ENCODE measurements at places on chromosomes 4 and X.

DNA sequence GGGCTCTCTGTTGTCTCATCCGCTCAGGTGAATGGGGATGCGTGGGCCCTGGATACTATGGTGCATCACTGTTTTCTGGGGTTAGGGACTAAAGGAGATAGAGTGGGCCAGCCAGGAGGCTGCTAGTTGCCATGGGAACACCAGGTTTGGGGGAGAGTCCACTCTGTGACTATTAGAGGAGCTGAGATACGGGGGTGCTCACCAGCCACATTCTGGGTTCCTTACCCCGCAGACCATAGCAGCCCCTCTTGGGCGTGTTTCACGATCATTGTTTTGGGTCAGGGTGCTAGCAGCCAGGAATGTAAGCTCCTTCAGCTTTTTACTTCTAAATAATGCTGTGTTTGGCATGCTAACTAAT lies 4.6 kb downstream of the EFNB1 start:
- DNase-seq: no peak

DNA sequence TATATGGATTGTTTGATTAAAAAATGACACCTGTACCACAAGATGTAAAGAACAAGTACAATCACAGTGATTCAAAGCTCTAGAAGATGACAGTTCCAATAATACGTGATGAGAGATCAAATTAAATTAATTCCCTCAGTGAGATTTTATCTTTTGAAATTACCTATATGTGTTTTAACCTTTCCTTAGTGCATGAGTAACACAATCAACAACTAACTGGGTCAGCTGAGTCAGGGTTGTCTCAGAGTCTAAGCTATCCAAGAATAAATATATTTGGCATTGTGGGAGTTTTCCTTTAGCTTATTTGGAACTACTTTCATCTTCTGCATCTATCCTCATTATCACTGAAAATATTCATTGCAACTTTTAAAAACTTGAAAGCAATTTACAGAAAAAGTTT lies 162.8 kb downstream of the WDFY3 start:
- DNase-seq: no peak

- no peak for DNase-seq
Measured at GRCh38 chr4:75848891-75849290, 53.4 kb downstream of the PPEF2 start.

GRCh38 chrX:101950581-101950980 lies 18.8 kb upstream of the ZMAT1 start:
- no peak for DNase-seq

DNA sequence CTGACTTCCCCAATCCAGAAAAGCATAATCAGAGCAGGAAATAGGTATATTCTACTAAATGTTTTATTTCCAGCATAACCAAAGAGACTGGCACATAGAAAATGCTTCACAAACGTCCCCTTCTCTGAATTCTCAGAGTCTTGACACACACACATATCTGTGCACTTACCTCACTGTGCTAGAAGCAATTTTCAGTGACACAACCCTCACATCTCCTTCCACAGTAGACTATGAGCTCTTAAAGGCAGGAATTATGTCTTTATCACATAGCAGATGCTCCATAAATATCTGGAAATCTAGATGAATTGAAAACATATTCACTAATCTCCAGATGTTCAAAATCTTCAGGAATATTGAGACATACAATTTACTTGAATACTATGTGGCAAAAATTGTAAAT lies 5.9 kb downstream of the SOWAHB start:
- DNase-seq: no peak

- DNase-seq: no peak
Measured at GRCh38 chr4:118703118-118703517, 17.9 kb downstream of the METTL14 start.

- DNase-seq: peak; percentile 93
Measured at GRCh38 chrX:39736216-39737211, 361.2 kb downstream of the BCOR start.

- no peak for DNase-seq
Measured at GRCh38 chrX:108712886-108713285, 23.5 kb downstream of the IRS4 start.

- DNase-seq: no peak
Measured at GRCh38 chr4:61182915-61183314, 17.2 kb upstream of the ADGRL3 start.

DNA sequence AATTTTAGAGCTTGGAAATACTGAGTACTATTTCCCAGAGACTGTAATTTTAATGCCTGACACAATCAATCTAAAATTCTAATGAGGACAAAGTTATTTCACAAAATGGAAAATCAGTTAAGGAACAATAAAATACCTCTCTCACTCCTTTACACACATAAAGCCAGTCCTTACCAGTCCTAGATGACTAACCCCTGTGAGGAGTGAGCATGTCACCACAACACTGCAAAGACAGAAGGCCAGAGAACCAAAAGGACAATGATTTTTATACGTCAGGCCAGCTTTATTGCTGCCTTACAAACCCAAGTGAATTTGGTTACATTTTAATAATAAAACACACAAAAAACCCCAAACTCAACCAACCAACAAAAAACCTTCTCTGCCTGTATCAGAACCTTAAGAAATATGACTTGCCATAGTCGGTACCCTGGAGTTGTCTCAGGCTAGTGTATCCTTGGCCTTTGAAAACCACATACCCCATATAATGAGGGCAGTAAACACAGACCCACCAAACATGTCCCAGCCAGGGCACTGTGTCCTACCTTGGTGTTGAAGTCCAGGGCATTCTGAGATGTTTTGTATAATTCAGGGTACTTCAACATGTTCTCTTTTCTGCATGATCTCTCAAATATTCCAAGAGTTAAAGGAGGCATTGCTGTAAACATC lies 57.6 kb downstream of the SHISA3 start:
- no peak for DNase-seq

GRCh38 chrX:101410461-101410860 lies 2.4 kb downstream of the HNRNPH2 start:
- DNase-seq: no peak

- DNase-seq: no peak
Measured at GRCh38 chrX:104659005-104659744, 93.2 kb downstream of the IL1RAPL2 start.

GRCh38 chr4:47473141-47473750 lies 9.7 kb upstream of the COMMD8 start:
- no peak for DNase-seq

DNA sequence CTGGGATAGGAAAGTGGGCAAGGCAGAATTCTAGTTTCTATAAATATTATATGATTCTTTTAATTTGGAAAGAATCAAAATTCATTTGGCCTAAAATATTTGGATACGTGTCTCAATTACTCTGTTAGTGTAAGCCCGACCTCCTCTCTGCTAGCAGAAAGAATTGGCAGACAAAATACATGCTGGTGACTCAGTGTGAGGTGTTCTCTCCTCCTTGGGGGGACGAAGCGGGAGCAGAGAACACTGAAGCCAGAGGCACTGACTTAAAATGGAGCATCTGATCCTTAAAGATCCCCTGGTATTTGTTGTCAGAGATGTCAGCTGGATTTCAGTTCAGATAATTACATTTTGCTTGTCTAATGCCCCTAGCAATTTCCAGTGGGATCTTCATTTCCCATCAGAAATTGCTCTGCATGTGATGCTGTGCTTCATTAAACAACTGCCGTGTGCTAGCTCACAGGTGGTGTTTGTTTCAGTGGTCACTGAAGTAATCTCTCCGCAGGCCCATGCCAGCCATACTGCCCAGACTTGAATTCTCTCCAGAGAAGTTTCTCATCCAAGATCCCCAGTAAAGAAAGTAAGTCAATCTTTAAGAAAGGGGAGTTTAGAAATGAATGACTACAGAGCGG lies 188.7 kb upstream of the TLL1 start:
- DNase-seq: peak; percentile 51

DNA sequence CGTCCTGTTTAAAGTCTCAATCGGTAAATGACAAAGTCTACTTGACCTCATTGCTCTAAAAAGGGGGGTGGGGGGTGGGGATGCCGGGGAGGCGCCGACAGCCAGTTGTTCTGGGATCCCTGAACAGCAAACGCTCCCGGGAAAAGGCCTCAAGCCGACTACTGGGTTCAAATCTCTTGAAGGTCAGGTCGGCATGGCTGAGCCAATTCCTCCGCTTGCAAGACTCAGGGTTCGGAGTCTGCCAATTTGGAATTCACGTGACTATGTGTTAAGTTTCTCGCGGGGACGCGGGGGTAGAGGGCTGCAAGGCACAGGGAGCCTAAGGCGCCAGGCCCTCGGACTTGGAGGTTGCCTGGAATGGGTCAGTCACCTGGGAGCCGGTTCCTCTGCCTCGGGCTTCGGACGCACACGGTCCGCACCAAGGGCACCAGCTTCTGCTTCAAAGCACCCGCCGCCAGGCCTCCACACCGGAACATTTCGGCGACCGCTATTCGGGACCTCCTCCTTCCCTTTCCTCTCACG lies 399 bp downstream of the AIFM1 start:
- peak; percentile 49 for DNase-seq

- no peak for DNase-seq
Measured at GRCh38 chrX:108072746-108073145, 18.6 kb downstream of the PSMD10 start.

DNA sequence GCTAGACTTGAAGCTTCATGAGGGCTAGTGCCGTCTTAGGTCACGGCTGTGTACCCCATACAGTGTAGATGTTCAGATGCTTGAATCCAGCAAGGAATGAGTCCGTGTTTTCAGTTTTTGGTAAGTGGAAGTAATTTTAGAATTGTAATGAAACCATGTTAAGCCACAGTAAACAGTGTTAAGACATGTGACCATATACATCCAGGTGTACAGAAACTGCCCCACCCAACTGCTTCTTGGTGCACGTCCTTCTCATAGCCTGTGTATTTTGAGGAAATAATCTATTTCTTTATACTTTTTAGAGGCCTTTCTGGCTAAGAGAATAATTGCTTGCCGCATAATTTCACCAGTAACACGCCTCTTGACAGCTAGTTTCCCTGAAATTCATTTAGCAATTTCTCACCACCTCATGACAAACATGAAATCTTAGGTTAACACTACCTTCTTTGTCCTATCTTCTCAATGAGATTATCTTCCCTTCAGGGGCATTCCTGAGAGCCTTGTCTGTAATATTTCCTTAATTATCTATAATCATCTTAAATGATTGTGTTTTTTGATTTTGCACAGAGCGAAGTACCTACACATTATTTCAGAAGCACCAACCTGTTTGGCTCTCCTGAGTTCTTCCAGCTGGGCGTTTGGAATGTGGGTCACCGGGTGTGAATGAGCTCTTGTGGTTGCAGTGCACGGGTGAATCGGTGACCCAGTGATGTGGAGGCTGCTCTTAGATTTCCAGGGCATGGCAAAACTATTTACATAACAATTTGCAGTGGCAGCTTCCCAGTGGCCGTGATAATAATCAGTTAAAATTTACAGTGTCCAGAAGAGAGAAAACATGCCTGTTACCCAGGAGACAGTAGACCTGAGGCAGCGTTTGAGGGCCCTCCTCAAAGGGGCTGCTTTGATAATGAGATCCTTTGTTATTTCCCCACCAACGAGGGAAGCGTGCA lies 50.2 kb upstream of the TADA2B start:
- no peak for DNase-seq

DNA sequence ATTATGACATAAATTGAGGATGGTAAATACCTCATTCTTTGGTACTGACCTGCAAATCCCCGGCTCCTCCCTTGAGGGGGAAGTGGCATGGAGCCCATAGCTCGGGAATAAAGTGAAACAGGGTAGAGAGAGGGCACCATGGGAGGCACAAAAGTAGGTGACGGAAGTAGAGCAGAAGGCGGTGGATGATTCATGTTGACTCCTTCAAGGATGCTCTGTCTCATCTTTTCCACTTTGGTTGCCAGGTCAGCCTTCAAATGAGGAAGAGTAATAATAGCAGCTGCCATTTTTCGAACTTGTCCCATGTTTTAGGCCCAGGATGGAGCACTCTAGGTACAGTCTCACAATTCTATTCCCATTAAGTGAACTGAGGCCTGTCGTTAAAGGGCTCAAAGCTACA lies 41.4 kb upstream of the PHF8 start:
- no peak for DNase-seq

DNA sequence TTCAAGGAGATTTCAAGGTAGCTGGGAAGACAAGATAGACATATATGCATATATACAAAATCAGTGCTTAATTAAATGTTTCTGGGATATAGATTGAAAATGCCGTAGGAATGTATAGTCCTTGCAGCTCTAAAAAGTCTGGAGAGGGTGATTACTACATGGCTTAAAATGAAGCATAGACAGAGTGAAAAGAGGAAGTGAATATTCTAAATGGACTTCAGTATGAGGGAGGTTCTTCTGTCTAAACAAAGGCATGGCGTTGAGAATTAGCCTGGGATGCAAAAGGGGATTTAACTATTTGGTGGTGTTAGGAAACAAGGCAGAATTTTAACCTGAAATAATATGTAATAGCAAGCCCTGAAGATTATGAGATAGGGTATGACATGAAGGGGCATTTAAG lies 141.5 kb upstream of the FRMPD4 start:
- no peak for DNase-seq

DNA sequence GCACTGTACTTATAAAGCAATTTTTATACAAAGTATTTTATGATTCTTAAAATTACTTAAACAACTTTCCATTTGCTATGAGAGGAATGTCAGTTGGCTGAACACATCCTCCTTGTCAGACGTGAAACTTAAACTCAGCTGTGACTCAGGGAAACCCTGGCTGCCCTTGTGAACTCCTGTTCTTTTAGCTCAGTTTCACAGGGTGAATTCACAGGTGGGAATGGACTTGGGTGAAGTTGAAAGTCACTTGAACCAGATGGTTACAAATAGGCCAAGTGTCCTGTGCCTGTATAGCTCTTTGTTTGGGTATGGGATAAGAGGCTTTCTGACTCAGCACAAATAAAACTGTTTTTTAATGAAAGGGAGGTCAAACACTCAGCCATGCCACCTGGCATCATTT lies 67.4 kb upstream of the FAM47B start:
- DNase-seq: peak; percentile 62

- DNase-seq: no peak
Measured at GRCh38 chrX:39264023-39264422, 462.8 kb downstream of the MID1IP1 start.

DNA sequence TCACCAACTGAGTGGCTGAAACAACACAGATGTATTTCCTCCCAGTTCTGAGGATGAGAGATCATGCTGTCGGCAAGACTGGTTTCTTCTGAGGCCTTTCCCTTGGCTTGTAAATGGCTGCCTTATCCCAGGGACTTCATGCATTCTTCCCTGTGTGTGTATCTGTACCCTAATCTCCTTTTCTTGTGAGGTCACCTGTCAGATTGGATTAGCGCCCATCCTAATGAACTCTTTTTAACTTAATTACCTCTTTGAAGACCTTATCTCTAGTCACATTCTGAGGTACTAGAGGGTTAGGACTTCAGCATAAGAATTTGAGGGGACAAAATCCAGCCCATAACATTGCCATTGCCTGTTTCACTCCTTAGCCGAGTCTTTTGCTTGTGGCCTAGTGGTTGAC lies 59.5 kb upstream of the TMEM150C start:
- DNase-seq: no peak

GRCh38 chr4:162322054-162322453 lies 158.3 kb upstream of the FSTL5 start:
- no peak for DNase-seq

GRCh38 chr4:2036327-2036726 lies 22.8 kb upstream of the NAT8L start:
- DNase-seq: no peak
